Activated CD8-positive, alpha-beta memory T cell treated with anti-CD3 and anti-CD28 coated beads for 4 hours (primary cell): ENCODE measurements at places on chromosomes 2 and 18.

- DNase-seq: peak; percentile 12
These were observed 285.9 kb downstream of the RNF144A start for GRCh38 chr2:7203056-7203467.

GRCh38 chr2:120764991-120765677, 29.5 kb downstream of the GLI2 start:
- no peak for DNase-seq

- DNase-seq: no peak
These were observed 66.5 kb downstream of the USP37 start for GRCh38 chr2:218501665-218502064.

DNA sequence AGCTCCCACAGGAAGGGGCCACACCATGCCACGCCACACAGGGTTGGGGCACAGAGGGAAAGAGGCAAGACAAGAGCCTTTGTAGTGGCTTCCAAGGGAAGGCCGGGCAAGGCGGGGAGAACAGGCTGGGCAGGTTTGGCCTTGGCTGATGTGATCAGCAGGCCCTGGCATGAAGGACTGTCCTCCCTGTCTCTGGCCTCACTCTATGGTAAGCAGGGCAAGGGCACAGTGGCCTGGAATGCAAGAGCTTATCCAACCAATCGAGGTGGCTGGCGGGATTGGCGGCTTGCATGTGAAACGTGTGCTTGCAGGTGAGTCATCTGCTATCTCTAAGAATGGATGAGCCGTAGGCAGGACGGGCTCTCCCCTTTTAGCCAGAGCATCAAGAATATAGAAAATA, 6.4 kb upstream of the ATP9B start:
- no peak for DNase-seq

DNA sequence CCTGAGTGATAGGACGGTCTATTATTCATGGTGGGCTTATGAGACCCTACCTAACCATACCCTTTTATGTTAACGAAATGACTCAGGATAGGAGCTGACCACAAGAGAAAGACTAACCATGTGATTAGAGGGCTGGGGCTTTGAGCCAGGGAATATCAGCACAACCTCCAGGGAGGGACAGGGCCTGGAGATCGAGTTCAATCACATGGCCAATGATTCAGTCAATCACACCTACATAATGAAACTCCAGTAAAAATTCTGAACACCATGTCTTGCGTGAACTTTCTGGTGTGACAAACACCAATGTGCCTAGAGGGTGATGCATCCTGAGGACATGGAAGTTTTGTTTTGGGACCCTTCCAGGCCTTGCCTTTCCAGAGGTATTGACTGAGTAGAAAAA, 2.2 kb upstream of the TEX51 start:
- no peak for DNase-seq

GRCh38 chr2:71906357-71906973, 241.2 kb downstream of the CYP26B1 start:
- DNase-seq: no peak

- DNase-seq: no peak
These were observed 281.4 kb upstream of the MEX3C start for GRCh38 chr18:51478908-51479307.

DNA sequence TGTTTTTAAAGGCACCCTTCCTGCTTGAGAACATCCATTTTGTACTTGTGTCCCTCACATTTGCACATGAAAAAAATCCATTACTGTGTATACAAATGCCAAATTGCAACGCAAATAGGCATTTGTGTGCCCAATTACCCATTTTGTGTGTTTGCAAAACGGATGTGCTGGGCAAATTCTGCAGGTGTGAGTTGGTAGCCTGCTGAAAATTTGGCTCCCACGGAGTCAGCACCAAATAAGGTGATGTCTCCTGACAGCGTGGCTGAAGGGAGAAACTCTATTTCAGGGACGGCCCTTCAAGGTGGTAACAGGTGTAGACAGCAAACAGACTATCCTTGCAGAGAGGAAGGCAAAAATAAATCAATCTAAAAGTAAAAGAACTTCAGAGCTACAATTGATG, 661.1 kb downstream of the BCL11A start:
- no peak for DNase-seq
